SHP77 (cell line): ENCODE measurements at places on chromosomes 11 and 22.

GRCh38 chr11:76857781-76858410, 2.8 kb upstream of the ACER3 start:
- DNase-seq = no peak

- no peak for DNase-seq
Measured at GRCh38 chr11:33388793-33389525, 131.8 kb downstream of the HIPK3 start.

DNA sequence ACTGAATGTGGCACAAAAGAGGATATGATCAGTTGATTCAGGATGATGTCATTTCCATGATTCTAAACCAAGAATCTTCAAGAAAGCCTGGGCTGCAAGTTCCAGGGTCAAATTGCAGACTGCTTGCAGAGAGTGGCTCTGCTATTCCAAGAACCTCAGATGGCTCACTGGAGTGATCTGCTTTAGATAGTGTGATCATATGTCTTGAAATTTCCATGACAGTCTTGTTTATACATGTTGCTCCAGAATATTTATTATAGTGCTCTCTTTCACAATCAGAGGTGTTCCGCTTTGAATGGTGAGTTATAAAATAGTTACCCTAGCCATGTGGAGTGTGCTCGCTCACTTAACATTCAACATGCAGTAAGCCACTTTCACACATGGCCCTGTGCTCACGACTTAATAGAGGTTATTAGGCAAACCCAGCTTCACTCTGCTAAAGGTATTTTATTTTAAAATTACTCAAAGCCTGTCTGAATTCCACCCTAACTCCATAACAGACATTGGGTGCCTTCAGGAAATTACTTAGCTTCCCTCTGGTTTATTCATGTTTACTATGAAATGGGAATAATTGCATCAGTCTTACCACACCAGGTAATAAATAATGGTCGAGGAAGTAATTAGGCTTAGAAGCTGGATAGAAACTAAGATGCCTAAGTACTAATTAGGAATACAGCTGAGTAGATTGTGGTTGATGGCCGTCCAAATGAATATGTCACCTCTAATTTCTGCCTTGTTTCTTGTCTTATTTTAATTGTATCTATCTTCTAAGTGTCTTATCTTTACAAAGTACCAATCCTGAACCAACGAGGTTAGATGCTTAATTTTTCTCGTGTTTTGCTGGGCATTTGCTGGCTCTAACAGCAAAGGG, 187.9 kb downstream of the ETS1 start:
- no peak for DNase-seq

DNA sequence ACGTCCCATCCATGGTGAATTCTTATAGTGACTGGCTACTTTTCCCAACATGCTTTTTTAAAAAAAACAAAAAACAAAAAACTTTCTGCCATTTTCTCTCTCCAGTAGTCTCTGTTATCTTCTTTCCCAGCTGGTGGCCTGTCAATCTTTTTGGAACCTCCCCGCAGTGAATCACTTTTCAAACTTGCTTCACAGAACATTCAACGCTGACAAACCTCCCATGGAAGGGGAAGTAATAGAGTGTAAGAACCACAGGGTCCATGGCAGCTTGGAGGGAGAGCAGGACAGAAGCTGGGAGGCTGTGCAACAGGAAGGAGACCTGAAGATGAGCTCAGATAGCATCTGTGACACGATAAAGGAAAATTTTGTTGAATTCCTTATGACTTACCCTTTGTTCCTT, 9.8 kb upstream of the CECR2 start:
- no peak for DNase-seq

GRCh38 chr11:125369808-125370207, 126.3 kb downstream of the FEZ1 start:
- no peak for DNase-seq

- DNase-seq = no peak
Measured at GRCh38 chr11:113324250-113324649, 9.9 kb downstream of the TTC12 start.

- DNase-seq = no peak
Measured at GRCh38 chr22:49589301-49589700, 238.4 kb downstream of the BRD1 start.

GRCh38 chr11:33191467-33191866, 30.2 kb upstream of the CSTF3 start:
- DNase-seq = no peak

DNA sequence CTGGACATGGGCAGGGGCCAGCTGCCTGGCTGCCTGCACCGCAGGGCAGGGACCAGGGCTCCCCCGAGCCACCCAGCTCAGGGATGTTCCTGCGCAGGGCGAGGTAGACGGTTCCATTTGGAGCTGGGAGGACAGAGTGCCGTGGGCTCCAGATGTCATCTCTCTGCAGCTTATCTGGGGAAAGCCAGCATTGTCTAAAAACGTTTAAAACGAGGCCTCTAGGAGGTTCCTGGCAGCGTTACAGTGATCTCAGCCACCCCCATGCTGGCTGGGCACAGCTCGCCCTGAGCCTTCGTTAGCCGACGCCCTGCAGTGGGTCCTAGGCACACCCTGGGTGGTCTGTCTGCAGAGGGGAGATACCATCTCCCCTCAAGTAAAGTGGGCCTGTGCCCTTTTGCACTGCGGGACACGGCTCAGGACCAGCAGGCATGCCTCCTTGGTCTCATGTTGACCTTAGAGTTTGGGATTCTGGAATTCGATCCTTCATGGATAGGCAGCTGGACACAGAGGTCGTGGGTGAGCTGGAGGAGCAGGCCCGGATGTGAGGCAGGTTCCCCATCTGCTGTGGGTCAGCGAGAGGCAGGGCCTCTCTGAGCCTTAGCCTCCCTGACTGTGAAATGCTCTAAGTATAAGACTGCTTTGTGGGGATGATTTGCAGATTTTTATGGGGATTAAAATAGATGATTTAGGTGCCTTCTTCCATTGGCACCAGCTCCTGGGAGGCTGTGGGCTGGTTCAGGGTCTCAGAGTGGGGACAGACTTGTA, 14.1 kb downstream of the SYNGR1 start:
- no peak for DNase-seq

GRCh38 chr11:68750195-68751003, 921 bp downstream of the TESMIN start:
- DNase-seq = no peak

GRCh38 chr11:30326114-30326778, 3.3 kb downstream of the ARL14EP start:
- no peak for DNase-seq

GRCh38 chr11:106420048-106420665, 342.7 kb downstream of the AASDHPPT start:
- no peak for DNase-seq
